ENCODE measurements at places on chromosomes 1 and 21.

DNA sequence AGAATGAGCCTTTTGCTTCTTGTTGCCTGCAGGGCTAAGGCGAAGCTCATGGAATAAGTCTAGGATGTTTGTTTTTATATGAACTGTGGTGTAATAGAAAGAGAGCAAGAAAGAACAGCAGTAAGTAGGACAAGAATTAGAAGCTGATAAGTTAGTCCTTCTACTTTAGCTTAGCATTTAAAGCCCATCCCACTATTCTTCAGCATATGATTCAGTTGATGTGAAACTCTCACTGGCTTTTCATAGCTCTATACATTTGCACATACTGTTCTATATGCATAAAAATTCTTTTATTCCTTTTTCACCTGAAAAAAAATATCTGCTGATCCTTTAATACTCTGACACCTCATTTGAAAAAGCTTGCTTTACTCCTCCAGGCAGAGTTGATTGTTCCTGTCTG is 712.0 kb downstream of the USP25 start:
- DNase-seq: no peak

DNA sequence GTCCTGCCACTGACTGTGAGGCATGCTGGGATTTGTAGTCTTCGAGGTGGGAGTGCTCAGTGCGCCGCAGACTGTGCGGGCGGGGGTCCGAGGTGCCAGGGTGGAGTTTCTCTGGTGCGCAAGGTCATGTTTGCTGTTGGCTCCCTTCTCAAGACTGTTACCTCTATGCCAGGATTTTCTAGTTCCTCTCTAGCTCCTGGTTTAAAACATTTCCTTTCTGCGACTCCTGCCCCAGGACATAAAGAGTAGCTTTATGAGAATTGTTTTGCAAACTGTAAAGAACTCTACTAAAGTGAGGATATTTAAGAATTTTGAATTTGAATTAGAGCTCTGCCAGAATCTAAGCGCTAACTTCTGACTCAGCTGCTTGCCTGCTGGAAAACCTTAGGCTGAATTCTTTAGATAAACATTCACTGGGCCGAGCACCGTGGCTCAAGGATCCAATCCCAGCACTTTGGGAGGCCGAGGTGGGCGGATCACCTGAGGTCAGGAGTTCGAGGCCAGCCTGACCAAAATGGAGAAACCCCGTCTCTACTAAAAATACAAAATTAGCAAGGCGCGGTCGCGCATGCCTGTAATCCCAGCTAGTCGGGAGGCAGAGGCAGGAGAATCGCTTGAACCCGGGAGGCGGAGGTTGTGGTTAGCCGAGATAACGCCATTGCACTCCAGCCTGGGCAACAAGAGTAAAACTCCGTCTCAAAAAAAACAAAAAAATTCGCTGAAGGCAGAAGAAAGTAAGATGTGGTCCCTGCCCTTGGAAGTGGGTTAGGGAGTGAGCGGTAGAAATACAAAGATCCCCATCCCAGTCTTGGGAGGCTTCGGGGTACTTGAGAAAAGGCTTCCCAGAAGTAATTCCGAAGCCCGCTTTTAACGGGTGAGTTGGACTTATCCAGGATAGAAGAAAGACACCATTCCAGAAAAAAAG is 992 bp upstream of the USP48 start:
- peak; percentile 83 for DNase-seq

DNA sequence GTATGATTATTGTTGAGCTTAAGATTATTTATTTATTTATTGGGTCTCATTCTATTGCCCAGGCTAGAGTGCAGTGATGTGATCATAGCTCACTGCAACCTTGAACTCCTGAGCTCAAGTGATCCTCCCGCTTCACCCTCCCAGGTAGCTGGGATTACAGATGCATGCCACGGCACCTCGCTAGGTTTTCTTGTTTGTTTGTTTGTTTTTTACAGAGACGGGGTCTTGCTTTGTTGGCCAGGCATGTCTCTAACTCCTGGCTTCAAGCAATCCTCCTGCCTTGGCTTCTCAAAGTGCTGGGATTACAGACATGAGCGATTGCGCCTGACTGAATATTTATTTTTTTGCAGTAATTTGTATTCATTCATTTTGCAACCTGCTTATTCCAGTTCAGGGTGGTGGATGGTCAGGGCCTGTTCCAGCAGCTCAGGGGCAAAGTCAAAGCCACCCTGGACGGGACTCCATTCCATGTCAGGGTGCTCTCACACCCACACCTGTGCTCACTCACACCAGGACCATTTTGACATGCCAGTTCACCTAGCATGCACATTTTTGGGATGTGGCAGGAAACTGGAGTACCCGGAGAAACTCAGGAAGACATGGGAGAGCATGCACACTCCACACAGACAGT is 29.6 kb upstream of the RASAL2 start:
- no peak for DNase-seq

DNA sequence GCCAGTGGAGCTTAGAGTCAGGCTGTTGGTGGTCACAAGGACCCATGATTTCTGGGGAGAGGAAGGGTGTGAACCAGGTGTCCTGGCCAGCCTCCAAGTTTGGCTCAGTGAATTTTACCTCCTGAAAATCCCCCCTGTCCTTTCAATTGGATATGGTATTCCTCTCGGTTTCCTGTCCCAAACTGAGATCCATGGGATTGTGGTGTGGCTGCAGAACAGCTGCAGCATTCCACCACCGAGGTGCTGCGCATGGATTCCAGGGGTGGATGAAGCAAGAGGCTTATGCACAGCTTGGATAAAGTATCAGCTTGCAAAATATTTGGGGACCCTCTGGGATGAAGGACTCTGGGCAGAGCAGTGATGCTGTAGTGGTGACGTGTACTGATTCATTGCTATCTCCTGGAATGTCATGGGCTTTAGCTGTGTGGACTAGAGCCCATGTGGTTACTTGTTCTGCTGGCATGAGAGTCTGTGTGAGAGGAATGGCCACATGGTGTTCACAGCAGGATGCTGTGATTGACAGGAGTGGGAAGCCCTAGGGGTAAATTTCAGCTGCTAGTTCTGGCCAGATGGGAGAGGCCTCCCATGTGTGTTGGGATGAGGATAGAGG is 148.7 kb upstream of the SPAG17 start:
- DNase-seq: no peak

DNA sequence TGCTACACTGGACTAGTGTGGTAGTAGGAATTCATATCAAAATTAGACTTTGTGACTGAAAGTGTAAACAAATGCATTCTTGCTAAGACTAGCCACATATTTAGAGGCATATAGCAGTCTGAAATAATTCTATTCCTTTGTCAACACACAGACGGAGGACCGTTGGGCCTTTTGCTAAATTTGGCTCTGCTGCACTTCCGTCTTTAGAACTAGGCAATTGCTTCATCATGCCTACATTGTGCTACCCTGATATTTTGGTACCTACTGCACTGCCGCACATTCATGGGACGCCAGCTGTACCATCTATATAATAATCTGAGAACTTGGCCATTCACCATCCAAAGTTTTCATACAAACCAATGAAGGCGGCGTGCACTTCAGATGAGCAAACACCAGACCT is 346.8 kb downstream of the KIF26B start:
- no peak for DNase-seq

- DNase-seq: no peak
These were observed 9.2 kb downstream of the ZBTB48 start for GRCh38 chr1:6588893-6589520.

GRCh38 chr1:13478692-13479091 is 35.1 kb downstream of the LRRC38 start:
- no peak for DNase-seq

GRCh38 chr21:21233051-21233450 is 234.8 kb downstream of the NCAM2 start:
- DNase-seq: no peak

- DNase-seq: no peak
These were observed 297.5 kb downstream of the DUSP10 start for GRCh38 chr1:221444346-221444745.

- DNase-seq: no peak
These were observed 3.4 kb upstream of the ZP4 start for GRCh38 chr1:237894131-237894530.

GRCh38 chr21:42071146-42071737 is at the start of gene UMODL1:
TSS of gene UMODL1 (plus strand) at chr21:42071317. CDS start at chr21:42071317, 0 bp downstream.
- peak; percentile 33 for DNase-seq

GRCh38 chr1:220873868-220874655 is 5.2 kb upstream of the HLX start:
- DNase-seq: peak; percentile 61

- DNase-seq: no peak
These were observed 9.8 kb upstream of the KCNQ4 start for GRCh38 chr1:40773748-40774265.

DNA sequence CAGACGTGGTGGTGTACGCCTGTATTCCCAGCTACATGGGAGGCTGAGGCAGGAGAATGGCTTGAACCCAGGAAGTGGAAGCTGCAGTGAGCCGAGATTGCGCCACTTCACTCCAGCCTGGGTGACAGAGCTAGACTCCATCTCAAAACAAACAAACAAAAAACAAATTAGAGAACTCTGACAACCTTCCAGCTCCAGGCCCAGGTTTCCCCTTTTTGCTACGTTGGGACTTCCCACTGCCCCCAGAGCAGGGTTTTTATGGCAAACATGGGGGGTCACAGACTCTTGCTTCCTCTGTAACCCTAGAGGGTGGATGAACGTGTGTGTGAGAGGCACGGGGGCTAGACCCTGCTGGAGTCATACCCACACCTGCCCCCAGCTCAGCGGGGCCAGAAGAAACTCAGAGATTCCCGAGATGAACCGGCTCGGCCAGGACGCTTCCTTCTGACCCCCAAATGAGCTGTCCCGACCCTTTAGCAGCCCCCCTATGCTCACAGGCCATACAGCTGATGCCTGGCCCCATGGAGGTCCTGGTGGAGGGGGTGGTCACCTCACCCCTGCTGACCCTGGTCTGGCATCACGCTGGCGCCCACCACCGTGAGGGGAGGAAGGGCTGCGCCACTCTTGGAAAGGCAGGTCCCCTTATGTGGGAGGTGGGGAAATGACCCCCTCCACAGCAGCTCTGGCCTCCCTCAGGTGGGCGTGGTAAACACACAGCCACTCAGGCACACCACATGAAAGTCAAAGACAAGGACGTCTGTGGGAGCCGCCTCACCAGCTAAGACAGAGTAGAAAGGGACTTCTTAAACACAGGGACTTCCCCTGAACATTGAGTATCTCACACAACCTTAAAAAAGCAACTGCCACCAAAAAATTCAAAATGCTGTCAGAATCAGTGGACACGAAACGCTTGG is 7.1 kb downstream of the GPR157 start:
- no peak for DNase-seq

DNA sequence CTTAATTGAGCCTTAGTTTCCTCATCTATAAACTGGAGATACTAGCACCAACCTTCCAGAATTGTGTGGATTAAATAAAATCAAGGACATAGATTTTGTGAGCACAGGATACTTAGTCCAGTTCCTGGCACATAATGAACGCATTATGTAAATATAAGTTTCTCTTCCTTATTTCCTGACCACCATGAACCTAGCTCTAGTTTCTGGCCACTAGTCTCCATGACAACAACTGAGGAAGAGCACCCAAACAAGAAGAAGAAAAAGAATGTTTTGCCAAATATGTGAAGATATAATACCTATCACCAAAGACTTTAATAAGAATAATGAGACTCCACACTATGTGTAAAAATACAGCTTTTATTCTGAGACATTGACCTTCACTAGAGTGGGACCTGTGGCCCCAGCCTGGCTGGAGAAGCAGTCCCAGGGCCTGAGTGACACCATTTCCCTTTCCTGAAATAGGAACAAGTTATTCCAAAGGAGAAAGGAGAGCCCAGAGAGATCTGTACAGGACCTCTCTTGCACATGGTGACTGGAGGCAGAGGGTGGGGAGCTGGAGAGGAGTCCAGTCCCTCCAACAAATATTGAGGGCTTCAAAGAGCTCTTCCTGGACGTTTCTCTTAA is 940 bp upstream of the USF1 start:
- DNase-seq: peak; percentile 38

DNA sequence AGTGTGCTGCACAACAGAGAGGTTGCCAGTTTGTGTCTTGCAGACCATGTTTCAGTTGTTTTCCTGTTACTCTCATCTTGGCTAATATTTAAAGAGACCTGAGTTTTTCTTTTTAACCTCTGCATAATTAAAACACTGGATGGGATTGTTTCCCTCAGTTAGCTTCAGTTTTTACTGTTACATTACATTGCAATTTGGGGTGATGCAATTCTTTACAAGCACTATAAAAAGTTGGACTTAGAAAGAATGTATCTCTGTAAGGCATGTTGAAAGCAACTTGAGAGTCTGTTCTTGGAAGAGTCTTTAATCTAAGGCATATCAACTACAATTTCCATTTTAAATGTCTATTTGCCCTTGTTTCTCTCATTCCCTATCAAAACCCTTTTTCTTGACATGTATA is 99.1 kb downstream of the DNM3 start:
- DNase-seq: no peak

DNA sequence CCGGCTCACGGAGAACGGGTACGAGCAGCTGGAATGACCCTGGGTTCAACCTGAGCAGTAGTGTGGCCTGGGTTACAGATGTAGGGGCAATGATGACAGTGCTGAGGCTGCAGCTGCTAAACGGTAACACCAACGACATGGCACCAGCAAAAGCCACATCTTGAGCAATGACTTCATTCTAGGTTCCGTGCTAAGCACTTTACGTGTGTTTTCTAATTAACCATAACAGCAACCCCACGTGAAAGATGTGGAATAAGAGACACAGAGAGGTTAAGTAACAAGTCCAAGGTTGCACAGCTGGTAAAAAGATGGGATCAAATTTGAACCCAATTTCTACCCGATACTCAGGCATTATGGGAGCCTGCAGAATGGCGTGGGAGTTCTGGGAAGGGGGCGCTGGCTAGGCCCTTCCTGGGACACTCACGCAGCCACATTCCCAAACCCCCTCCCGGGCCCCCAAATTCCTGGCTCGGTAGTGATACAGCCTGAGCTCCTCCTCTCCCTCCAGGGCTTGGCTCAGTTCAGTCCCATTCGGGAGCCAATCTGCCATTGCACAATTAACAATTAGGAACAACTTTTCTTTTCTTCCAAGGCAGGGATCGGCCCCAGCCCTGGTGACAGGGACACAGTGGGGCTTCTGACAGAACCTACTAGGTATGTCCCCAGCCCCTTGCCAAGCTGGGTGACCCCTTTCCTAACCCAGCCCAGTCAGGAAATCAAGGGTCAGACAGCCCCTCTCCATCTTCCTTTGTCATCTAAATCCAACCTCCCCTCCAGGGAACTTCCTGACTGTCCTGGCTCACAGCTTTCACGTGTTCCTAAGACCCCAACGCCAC is 23.8 kb upstream of the ECE1 start:
- DNase-seq: no peak

DNA sequence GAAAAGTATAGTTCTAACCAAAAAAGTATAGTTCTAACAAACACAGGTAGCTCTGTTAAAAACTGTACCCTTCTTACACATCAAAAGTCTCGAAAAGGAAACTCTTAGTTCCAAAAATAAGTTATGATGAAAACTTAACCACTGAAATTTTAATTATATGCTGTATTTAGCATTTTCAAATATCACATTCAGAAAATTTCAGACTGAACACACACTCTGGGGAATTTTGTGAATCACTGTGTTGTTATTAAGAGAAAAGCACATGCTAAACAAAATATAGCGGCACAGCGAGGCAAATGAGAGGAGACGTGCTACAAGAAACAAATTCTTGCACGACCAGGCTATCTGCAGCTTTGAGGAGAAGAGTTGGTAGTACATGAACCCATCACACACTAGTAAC is 30.4 kb downstream of the VAV3 start:
- DNase-seq: no peak
